ENCODE measurements at places on chromosomes 2 and 18. TPM values are rescaled to one million over a fixed set of nuclear protein-coding genes. Genes with fewer than 3 reads are reported as not detected.

Gene GAREM2
- total RNA-seq, result 2.3 TPM

Gene CD28
- total RNA-seq, result not detected

Gene GPR155
- 2.8 TPM for total RNA-seq

Gene PCARE
- total RNA-seq, result not detected

Gene G6PC2
- total RNA-seq, result not detected

Gene FN1
- 15,712 TPM for total RNA-seq

Gene CFC1B
- total RNA-seq, result not detected

Gene FIGN
- 3.1 TPM for total RNA-seq

Gene RTKN
- total RNA-seq, result 39.1 TPM

Data from mesangial cell (primary cell).